ENCODE measurements at places on chromosomes 11 and 22. TPM values are rescaled to one million over a fixed set of nuclear protein-coding genes. Genes with fewer than 3 reads are reported as not detected.

Gene TM7SF2
- 14.3 TPM for total RNA-seq

Gene B3GAT1
- not detected for total RNA-seq

Gene GP1BB
- 0.20 TPM for total RNA-seq

Gene DBX1
- not detected for total RNA-seq

Gene NCAPH2
- total RNA-seq: 35.3 TPM

Gene UBQLNL
- total RNA-seq: not detected

Gene FAM118B
- 21.3 TPM for total RNA-seq

Gene APOBEC3B
- total RNA-seq: 3.9 TPM

Gene TRPM5
- not detected for total RNA-seq

Gene ANO5
- total RNA-seq: not detected

Gene NPAS4
- total RNA-seq: not detected

Gene NXPE4
- total RNA-seq: not detected

Gene MS4A3
- not detected for total RNA-seq

Gene APOL4
- total RNA-seq: 1.8 TPM

Gene TBX1
- total RNA-seq: not detected

Gene HTR3B
- under 0.01 TPM for total RNA-seq

Gene MS4A6A
- not detected for total RNA-seq

Gene CARNS1
- total RNA-seq: under 0.01 TPM

Gene CCDC116
- total RNA-seq: under 0.01 TPM

Gene TMEM191B
- total RNA-seq: 0.39 TPM

Gene HEPHL1
- not detected for total RNA-seq

Gene DESI1
- total RNA-seq: 29.7 TPM

Gene PTPN5
- total RNA-seq: not detected

Gene KCTD21
- 9.2 TPM for total RNA-seq

Gene DUSP8
- total RNA-seq: 0.20 TPM

Gene SLC5A1
- not detected for total RNA-seq

Gene SMC1B
- under 0.01 TPM for total RNA-seq

Gene LRRC74B
- total RNA-seq: not detected

Gene OSBP2
- 20.1 TPM for total RNA-seq

Gene THAP12
- total RNA-seq: 40.4 TPM

Gene OR10W1
- total RNA-seq: not detected

Gene CHRNA10
- 1.6 TPM for total RNA-seq

Gene WNT11
- total RNA-seq: 1.1 TPM

Gene DDI1
- not detected for total RNA-seq

Gene SYT7
- total RNA-seq: 7.4 TPM

Gene NCAM1
- 0.37 TPM for total RNA-seq

Gene RBFOX2
- total RNA-seq: 156 TPM

Gene APOA5
- total RNA-seq: not detected

Gene MS4A4A
- total RNA-seq: not detected

Gene SOX6
- total RNA-seq: under 0.01 TPM

Gene OSM
- not detected for total RNA-seq

Gene SHANK3
- total RNA-seq: 2.2 TPM

Gene SYTL2
- 8.1 TPM for total RNA-seq

Gene C11orf65
- 0.39 TPM for total RNA-seq

Gene MPPED1
- total RNA-seq: not detected
